ENCODE measurements at places on chromosomes 5 and 9.

DNA sequence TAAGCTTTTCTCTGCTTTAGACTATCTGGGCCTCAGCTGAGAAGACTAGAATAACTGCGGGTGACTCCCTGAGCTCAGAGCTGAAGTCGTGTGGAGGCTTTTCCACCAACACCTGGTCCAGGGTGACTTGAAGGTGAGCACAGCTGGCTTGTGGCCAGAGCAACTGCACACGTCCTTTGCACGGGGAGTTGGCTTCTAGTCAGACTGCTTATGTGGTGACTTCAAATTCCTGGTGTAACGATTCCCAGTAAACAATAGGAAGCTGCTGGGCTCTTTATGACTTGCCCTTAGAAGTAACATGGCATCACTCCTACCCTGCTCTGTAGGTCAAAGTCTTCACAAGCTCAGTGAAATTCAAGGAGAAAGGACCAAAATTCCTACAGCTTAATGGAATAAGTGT, 800.6 kb upstream of the CDH6 start:
- no peak for DNase-seq

GRCh38 chr5:115774684-115775083, 41.8 kb downstream of the CDO1 start:
- no peak for DNase-seq

GRCh38 chr9:83449166-83449565, 89.0 kb downstream of the FRMD3 start:
- no peak for DNase-seq

- DNase-seq, result no peak
Observed at GRCh38 chr5:175821790-175822211, 49.6 kb upstream of the CPLX2 start.

Measured in activated T-cell treated with anti-CD3 and anti-CD28 coated beads for 1 hour (primary cell).